ENCODE measurements at places on chromosomes 1 and 21. TPM values are rescaled to one million over a fixed set of nuclear protein-coding genes. Genes with fewer than 3 reads are reported as not detected.
A peak's percentile ranks its signal among the peaks of the same experiment; 100 is the strongest.

- no peak for DNase-seq
Measured at GRCh38 chr1:158119976-158120653, 60.6 kb upstream of the CD1D start.

- no peak for DNase-seq
Measured at GRCh38 chr1:44265656-44266358, 52.5 kb downstream of the DMAP1 start.

VHLL gene
- not detected for total RNA-seq

GRCh38 chr1:243944429-243945160, 94.6 kb upstream of the AKT3 start:
- no peak for DNase-seq

HSD3B2 gene
- not detected for total RNA-seq

C8A gene
- total RNA-seq, result not detected

- DNase-seq, result no peak
Measured at GRCh38 chr21:25304611-25305010, 302.7 kb downstream of the MRPL39 start.

OR2AK2 gene
- not detected for total RNA-seq

KRTAP19-3 gene
- not detected for total RNA-seq

DNA sequence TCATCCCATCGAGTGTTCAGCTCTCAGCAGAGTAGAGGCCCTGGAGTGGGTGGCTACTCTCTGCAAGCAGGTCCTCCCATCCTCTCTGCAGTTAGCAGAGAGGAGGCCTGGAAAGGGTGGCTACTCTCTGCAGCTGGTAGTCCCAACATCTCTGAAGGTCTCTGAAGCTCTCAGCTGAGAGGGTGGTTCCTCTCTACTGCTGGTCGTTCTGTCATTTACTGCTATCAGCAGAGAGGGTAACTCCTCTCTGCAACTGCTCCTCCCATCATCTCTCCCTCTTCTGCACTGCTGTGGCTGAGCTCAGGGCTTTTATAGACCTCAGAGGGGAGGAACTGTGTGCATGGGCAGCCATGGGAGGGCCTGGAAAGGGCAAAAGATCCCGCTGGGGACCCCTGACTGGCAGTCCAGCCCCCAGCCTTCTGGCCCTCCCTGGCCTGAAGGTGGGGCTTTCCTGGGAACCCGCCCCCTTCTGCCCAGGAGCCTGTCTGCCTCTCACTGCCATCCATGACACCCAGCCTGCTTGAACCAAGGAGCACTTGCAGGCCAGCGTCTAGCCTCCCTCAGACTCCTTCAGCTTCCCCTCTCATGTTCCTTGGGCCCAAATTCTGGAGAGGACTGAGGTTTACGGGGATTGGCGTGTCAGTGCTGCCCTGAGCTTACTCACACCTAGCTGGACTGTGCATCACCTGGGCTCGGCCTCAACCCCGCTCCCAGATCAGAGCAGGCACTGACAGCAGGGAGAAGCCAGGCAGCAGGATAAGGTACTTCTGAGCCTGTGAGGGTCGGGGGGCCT, 898.3 kb upstream of the NEGR1 start:
- no peak for DNase-seq

CHI3L1 gene
- total RNA-seq, result not detected

AADACL4 gene
- not detected for total RNA-seq

ARHGEF11 gene
- 2.8 TPM for total RNA-seq

MNDA gene
- total RNA-seq, result not detected

GRCh38 chr1:222828939-222829338, 14.1 kb downstream of the DISP1 start:
- DNase-seq, result no peak

- no peak for DNase-seq
Measured at GRCh38 chr1:225602590-225603206, 50.2 kb downstream of the ENAH start.

DNA sequence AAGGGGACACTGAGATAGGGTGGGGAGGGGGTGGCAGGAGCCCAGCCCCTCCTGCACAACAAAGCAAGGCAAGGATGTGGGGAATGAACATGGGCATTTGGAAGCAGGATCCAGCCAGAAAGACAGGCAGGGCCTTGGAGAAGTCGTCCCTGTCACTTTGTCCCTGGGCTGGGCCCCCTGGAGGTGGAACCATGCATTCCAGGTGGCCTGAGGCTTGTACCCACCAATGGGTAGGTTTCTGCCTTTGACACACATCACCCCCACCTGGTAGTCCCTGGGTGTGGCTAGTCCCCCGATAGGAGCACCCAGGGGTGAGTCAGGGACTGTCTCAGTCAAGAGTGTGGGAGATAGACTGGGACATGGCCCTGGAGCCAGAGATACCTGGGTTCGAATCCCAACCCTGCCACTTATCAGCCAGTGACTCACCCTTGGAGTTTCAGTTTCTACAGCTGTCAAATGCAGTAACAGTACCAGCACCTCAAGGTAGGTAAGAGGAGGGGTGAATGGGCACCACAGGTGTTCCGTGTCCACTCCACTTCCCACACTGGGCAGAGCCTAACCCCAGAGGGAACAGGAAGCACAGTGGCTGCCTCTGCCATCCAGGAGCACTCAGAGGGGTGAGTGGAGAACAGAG, 10.0 kb downstream of the PLA2G2D start:
- no peak for DNase-seq

GRCh38 chr1:60564916-60565750, 491.6 kb upstream of the C1orf87 start:
- DNase-seq, result no peak

OR2L3 gene
- total RNA-seq, result not detected

DNA sequence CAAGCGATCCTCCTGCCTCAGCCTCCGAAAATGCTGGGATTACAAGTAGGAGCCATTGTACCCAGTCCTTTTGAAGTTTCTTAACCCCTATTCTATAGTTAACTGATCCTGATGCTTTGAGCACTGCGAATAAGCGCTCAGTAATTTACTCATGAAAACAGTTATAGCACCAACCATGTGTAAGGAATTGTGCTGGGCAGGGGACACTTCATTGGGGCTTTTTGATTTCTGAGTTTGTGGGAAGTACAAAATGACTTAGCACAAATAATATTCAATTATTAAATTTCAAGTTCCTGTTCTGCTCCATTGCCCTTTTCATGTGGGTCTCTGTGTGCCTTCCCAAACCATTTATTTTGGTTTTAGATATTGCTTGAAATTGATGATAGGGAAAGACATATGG, 6.2 kb upstream of the HIPK1 start:
- DNase-seq, result no peak

- DNase-seq, result no peak
Measured at GRCh38 chr1:7705048-7705907, 65.8 kb upstream of the VAMP3 start.

- DNase-seq, result no peak
Measured at GRCh38 chr1:169701261-169702005, 10.0 kb downstream of the SELL start.

- DNase-seq, result peak; percentile 55
Measured at GRCh38 chr1:108708691-108709660, 3.7 kb upstream of the FNDC7 start.

MAP3K21 gene
- total RNA-seq, result 1.6 TPM

- DNase-seq, result no peak
Measured at GRCh38 chr1:47559944-47560695, 122.3 kb downstream of the FOXD2 start.

GRCh38 chr1:214476986-214477870, 74.2 kb downstream of the PTPN14 start:
- DNase-seq, result no peak

TFF3 gene
- not detected for total RNA-seq

ELF3 gene
- not detected for total RNA-seq

DNA sequence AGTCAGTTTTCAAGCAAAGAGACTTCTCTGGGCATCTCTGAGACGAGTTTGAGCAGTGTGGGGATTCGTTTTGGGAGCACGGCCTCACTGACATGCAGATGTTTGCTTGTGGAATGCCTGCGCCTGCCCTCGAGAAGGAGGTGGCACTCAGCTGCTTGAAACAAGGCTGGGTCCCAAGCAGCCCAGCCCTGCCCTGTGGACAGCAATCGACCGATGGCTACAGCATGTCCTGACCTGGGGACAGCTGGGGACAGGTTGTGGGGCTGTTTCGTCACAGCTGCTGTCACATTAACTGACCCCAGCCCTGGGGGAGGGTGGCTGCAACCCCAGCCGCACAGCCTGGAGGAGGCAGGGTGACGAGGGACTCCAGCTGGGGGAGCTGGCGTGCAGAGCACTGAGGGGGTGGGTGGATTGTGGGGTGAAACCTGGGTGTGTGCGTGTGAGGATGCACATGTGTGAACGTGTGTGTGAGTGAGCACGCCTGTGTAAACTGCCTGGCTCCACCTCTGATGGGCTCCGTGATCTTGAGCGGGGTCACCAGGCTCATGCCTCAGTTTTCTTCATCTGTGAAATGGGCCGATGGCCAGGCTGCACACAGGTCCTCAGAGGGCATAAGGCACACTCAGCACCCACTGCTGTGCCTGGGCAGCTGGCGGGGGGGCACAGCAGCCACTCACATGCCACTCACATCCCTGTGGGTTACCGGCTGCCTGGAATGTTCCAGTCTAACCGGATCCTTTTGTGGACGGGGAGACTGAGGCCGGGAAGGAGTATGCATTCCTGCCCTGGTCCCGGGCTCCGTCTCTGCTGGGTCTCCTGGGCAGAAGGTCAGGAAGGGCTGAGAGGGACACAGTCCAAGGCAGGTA, 49.3 kb downstream of the COL18A1 start:
- no peak for DNase-seq

LCE6A gene
- not detected for total RNA-seq

- no peak for DNase-seq
Measured at GRCh38 chr1:222028116-222028515, 286.2 kb upstream of the DUSP10 start.

DNA sequence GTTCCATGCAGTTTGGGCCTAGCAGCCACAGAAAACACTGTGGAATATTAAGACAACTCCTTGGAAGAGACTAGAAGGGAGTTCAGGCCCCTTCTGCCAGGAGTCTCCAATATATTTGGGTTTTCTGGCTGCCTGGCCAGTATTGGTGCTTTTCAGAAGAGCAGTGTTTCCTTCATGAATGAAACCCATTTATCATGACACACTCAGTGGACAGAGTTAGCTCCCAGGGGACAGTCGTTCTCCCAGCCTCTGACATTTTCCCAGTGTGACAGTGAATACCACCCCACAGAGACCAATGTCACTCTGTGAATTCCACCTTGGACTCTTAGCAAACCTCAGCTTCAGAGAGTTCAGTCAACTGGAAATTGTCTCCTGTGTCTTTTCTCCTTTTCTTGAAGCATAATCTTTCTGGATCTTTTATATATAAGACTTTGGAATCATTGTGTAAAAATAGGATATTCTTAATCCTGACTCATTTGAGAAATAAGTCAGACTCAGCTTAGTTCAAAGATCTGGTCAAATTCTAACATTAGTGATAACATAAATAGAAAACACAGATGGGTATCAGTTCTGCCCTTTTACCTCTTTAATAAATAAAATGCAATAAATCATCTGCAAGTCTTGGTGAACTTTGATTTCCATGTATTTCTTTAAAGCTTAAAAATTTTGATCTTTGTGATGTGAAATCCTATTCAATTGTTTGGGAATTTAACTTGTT, 40.4 kb downstream of the GNG12 start:
- DNase-seq, result no peak

MAP1LC3C gene
- total RNA-seq, result not detected

DNA sequence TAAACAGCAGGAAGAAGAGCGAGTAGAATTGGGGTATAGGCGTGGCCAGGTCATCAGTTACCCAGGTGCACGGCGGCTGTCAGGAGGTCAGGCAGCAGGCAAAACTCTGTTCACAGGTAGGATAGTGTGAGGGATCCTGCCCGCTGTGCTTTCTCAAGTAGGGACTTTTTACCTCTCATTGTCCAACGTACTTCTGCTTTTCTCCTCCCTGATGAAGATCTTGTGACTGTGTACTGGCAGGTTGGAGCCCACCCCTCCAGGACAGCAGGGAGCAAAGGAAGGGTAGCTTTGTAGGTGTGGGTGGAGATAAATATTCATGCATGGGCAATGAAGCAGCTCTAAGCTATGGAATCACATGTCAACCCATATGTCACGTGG, 373.5 kb downstream of the KIF26B start:
- DNase-seq, result no peak

- DNase-seq, result no peak
Measured at GRCh38 chr1:162363823-162364222, 12.8 kb downstream of the SPATA46 start.

PCBP3 gene
- total RNA-seq, result 1.3 TPM

- no peak for DNase-seq
Measured at GRCh38 chr1:15408890-15409387, 749 bp upstream of the EFHD2 start.

DNA sequence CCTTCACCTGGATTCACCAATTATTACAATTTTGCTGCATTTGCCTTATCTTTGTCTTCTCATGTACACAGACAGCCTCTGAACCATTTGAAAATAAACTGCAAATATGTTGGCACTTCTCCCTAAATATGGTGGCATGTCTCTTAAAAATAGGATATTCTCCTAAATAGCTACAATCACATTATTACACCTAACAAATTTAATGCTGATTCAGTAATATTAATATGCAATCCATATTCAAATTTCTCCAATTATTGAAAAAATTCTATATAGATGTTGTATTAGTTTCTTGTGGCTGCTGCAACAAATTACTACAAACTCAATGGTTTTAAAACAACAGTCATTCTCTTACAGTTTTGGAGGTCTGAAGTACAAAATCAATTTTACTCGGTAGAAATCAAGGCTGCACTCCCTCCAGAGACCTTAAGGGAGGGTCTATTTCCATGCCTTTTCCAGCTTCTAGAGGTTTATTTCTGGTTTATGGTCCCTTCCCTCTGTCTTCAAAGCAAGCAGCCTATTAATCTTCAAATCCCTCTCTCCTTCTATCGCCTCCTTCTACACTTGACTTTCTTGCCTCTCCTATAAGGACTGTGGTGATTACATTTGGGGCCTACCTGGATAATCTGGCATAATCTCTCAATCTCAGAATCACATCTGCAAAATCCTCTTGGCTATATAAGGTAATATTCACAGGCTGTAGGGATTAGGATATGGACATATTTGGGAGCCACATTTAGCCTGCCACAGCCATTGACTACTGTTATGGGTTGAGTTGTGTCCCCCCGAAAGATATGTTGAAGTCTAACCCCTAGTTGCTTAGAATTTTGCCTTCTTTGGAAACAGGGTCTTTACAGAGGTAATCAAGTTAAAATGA, 52.5 kb upstream of the BOLA1 start:
- DNase-seq, result no peak

CHRNB2 gene
- total RNA-seq, result not detected

TXLNA gene
- total RNA-seq, result 84.0 TPM

IQGAP3 gene
- total RNA-seq, result 14.9 TPM

GRCh38 chr1:155940482-155940992, 901 bp upstream of the RXFP4 start:
- no peak for DNase-seq

LENEP gene
- total RNA-seq, result not detected

CYP4X1 gene
- not detected for total RNA-seq

DNA sequence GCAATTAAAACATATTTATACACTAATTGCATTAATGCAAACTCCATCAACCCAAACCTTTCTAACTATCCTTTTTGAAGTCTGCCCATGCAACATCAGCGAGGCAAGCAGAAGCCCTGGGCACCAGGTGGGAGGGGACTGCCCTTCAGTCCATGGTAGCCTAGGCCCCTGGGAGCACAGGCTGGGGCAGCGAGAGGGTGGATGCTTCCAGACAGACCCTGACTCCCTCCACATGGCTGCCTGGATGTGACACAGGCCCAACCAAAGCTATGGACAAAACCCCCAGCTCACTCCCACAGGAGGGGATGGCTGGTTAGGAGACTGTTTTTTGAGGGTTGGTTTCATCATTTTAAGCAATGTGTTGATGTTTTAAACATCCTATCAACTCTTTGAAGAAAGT, 17.8 kb upstream of the LRRC47 start:
- no peak for DNase-seq

Measured in activated naive CD8-positive, alpha-beta T cell treated with anti-CD3 and anti-CD28 coated beads for 36 hours (primary cell).